ENCODE measurements at places on chromosomes 5 and 9. TPM values are rescaled to one million over a fixed set of nuclear protein-coding genes. Genes with fewer than 3 reads are reported as not detected.

The GARIN3 gene
- total RNA-seq: 0.22 TPM

The WWC1 gene
- total RNA-seq: 0.35 TPM

The PCDHB2 gene
- total RNA-seq: not detected

The GABRA6 gene
- not detected for total RNA-seq

The P4HA2 gene
- total RNA-seq: 3.2 TPM

The SLC6A7 gene
- total RNA-seq: not detected

The OR1Q1 gene
- 0.26 TPM for total RNA-seq

The WNT8A gene
- total RNA-seq: not detected

The SNAPC3 gene
- total RNA-seq: 18.7 TPM

The ENTPD8 gene
- total RNA-seq: not detected

The TAL2 gene
- not detected for total RNA-seq

The AQP7 gene
- total RNA-seq: not detected

The SPINK13 gene
- total RNA-seq: not detected

The LCN9 gene
- total RNA-seq: not detected

The LECT2 gene
- not detected for total RNA-seq

The SPINK4 gene
- total RNA-seq: not detected

The PCSK5 gene
- total RNA-seq: 4.7 TPM

The SYNPO gene
- total RNA-seq: 0.36 TPM

The ENHO gene
- total RNA-seq: 0.23 TPM

The BHMT2 gene
- total RNA-seq: not detected

The ARID3C gene
- 0.16 TPM for total RNA-seq

The ADAMTSL1 gene
- total RNA-seq: not detected

The TAF11L10 gene
- total RNA-seq: not detected

The PCDHB4 gene
- total RNA-seq: not detected

The CCDC152 gene
- 13.5 TPM for total RNA-seq

The LPAR1 gene
- total RNA-seq: not detected

The TRIO gene
- 13.2 TPM for total RNA-seq

The MINAR2 gene
- not detected for total RNA-seq

The CAVIN4 gene
- total RNA-seq: 0.19 TPM

The FYB1 gene
- total RNA-seq: 127 TPM

The ZNF883 gene
- total RNA-seq: 0.89 TPM

The TAF11L5 gene
- not detected for total RNA-seq

The FSD1L gene
- 3.0 TPM for total RNA-seq

All from activated T-cell treated with anti-CD3 and anti-CD28 coated beads, Interleukin-2, amount 50 U/mL, for 72 hours (primary cell).